Transverse colon (tissue), 4 donors: ENCODE measurements at places on chromosomes 3 and 15.

GRCh38 chr15:40953713-40954074 is 423 bp downstream of the CHAC1 start:
- no peak for DNase-seq

- no peak for DNase-seq
These were observed 69.6 kb downstream of the SLC12A8 start for GRCh38 chr3:125142940-125143339.

DNA sequence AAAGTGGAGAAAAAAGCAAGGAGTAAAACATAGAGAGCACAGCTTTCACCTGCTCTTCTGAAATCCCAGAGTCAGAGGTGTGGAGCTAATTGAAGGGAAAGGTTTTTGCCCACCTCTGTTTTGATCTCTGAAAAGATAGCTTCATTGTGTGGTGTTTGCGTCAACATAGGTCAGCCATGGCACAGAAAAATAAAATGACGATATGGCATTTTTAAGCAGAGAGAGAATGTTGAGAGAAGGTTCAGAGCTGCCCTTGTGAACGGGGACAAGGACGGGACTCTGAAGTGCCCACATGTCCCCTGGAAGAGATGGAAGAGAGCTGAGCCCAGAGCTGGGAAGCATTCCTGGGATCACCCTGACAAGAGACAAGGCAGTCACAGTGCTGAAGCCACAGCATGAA is 249.4 kb upstream of the PLSCR5 start:
- no peak for DNase-seq

DNA sequence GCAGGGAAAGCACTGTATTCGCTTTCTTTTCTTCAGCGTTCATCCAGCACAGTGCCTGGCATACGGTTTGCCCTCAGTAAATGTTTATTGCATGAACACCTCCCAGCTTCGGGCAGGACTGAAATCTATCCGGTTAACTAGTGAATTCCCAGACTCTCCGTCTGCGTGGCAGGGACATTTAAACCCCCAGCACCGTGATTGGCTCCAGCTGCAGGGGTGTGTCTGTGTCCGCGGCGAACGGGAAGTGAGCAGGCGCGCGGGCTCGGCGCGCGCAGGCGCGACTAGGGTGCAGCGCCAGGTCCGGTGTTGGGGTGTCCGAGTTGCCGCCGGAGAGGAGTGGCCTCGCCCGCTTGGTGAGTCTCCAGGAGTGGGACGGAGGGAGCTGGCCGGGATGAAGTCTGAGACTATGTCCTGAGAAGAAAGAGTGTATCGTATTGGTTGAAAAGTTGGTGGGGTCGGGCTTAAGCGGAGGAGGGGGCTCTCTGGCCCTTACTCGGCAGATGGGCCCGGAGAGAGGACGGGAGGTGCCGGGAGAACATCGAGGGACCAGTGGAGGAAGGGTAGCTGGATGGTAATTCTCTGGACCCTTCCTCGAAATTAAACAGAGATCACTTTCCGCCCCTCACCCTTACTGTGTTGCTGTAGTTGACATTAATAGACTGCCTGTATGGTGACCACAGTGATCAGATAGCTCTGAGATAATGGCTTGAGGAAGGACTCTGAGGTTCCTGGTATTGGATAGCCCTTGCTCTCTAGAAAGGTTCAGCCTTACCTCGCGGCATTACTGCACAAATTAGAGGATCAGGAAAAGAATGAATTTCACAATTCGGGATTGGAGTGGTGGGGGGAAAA is at the start of gene SNAP23:
Gene SNAP23, plus strand, starts transcription at position 274 of the 852 bp plus-strand sequence. CDS start 16,213 bp downstream, outside the sequence.
- peak; percentile 96 for DNase-seq

GRCh38 chr3:16335333-16335732 is 70.3 kb downstream of the OXNAD1 start:
- no peak for DNase-seq

DNA sequence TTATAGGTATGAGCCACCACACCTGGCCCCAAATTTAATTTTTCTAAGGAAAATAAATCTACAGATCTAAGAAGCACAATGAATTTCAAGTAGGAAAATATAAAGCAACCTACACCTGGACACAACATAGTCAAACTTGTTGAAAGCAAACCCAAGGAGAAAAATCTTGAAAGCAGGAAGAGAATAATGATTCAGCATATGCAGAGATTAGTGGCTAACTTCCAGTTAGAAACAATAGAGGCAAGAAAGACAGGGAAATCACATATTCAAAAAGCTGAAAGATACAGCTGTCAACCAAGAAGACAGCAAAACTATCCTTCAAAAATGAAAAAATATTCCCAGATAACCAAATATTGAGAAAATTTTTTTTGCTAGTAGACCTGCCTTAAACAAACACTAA is 49.4 kb downstream of the ZNF148 start:
- DNase-seq: no peak

GRCh38 chr3:152323834-152324233 is 55.1 kb downstream of the MBNL1 start:
- DNase-seq: no peak

DNA sequence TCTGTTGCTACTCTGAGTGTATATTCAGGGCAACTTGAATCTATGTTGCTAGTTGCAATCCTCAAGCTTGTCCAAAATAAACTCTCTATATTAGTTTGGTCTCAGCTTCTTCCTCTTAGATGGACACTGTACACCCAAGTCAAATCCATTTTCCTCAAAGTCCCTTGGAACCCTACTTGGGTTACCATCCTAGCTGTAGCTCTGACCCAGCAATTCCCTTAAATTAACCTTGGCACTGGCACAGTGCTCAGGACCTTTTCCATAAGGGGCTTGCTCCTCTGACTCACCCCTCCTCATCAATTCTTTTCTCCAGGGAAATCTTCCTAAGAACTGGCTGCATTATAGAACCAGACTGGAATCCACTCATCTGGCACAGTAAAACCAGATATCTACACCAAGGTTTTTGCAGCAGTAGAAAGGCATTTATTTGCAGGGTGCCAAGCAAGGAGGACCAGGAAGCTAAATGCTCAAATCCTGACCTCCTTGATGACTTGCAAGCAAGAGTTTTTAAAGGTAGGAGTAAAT is 44.9 kb upstream of the B3GALNT1 start:
- no peak for DNase-seq

GRCh38 chr15:93041159-93041547 is 47.9 kb downstream of the RGMA start:
- DNase-seq: no peak

- DNase-seq: peak; percentile 44
These were observed 3.0 kb downstream of the INKA1 start for GRCh38 chr3:49805897-49806701.

DNA sequence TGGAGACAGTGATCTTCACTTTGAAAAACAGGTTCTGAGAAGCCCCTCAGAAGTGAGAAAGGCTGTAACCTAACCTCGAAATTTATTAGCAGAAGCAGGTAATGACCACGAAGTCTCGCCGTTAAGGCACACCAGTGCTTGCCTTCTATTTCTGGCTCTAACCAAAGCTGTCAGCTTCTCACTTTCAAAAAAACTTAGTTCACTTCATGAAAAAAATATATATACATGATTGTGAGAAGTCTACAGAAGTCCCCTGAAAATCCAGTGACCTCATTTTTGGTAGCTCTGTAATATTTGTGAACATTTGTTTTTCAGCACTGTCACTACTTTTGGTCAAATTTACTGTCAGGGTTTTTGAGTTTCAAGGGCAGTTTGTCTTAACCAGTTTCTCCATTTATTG is 19.1 kb upstream of the AKAP13 start:
- DNase-seq: no peak

GRCh38 chr3:15272426-15273196 is 59.8 kb downstream of the SH3BP5 start:
- DNase-seq: no peak

DNA sequence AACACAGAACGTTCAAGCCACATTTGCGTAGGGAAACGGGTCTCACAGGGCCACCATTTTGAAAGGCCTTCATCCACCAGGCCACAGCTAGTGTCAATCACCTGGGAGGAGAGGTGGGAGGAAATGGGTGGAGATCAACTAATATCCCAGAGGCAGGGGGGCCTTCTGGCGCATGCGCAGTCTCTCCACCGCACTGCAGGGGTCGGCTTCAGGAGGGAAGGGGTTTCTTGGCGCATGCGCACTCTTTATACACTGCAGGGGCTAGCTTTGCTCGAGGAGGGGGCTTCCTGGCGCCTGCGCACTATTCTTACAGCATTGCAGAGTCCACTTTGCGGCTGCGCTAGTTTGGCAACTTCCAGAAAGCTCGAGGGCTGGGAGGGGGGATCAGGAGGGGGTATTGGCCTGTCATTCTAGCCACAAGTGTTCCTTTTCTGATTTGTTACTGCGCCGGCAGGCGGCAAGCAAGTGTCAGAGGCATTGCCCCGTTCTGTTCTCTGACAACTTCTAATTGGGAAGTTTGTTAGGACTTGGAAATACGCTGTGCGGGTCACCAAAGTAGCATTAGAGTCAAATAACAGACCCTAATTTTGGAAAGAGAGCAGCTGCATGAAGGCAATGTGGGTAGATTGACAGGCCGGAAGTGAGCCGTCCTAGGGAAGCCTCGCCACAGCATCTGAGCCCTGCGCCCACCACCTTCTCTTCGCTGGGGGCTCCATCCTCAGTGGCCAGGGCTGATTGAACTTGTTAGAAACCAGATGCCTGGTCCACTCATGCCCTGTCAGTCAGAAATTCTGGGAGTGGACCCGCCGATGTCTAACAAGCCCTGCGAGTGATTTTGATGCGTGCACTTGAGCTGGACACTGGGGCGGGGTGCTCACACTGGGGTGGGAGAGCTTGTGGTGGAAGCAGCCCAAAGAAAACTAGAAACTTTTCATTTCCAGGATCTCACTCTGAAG is 173.5 kb upstream of the NDN start:
- no peak for DNase-seq

DNA sequence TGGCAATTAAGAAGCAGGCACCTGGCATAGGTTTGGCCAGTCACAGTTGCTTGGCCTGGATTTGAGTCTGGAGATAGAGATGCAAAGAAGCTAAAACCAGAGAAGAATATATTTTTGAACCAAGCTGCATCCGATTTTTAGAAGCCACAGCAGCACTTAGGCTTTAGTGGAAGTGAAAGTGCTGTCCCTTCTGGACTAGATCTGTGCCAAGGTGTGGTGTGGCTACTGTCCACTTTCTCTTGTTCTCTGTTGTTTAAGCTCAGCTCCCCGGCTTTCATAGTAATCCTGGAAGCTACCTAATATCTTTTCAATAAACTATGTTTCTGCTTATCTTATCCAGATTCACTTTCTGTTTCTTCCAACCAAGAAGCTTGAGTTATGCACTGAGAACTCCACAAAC is 183.4 kb upstream of the THRB start:
- DNase-seq: no peak

DNA sequence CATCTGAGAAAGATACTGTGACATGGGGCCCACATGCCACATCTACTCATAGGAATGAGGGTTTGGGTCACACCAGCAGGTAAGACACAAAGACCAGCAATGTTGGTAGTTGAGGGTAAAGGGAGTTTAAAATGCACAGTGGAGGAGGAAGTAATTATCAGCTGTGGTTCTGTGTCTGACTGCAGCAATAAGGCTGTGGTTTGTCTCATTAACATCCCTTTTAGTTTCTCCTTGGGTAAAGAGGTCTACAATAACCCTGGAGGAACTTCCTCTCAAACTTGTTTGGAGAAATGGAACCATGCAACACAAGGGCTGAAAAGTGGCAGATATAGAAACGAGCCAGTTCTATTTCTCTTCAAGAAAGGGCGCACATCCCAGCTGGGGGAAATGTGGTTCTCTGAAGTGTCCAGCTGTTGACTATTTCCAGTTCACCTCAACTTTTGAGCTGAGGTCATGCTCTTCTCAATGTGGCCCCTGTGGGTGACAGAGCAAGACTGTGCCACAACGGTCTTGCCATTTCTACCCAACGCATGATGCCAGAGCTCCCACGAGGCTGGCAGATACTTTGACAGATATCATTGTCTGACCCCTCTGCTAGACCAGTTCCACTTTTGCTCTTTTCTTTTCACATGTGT is 234.3 kb downstream of the SQOR start:
- no peak for DNase-seq

GRCh38 chr3:134312873-134313846 is 61.1 kb downstream of the AMOTL2 start:
- DNase-seq: peak; percentile 63

DNA sequence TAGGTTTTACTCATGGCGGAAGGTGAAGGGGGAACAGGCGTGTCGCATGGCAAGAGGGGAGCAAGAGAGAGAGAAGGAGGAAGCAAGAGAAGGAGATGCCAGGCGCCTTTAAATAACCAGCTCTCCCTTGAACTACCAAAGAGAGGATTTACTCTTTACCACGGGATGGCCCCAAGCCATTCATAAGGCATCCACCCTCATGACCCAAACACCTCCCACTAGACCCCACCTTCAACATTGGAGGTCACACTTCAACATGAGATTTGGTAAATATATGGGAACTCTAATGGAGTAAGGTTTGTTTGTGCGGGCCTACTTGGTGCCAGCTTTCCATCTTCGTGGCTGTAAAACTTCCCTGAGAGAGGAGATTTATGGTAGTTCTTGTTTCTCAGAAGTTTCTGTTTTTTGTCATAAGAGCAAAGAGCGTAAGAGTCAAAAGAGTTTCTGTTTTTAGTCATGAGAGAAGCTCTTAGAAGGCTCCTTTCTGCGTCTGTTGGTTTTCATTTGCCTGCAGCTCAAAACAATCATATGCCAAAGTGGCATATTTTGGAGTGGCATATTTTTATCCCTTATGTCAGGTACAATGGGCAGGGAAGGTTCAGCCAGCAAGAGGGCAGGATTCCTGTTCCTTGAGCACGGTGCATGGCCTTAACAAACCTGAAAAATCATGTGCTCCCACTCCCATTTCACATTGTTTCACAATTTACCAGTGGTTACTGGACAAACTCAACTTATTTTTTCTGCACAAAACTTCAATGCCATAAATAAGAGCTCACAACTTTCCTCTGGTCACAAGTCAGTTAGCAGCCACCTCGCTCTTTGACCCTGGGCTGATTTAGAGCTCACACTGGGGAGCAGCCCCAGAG is 12.5 kb downstream of the PML start:
- DNase-seq: no peak
